ENCODE measurements at places on chromosomes 2 and 18. TPM values are rescaled to one million over a fixed set of nuclear protein-coding genes. Genes with fewer than 3 reads are reported as not detected.
A peak's percentile ranks its signal among the peaks of the same experiment; 100 is the strongest.

The ST8SIA3 gene
- 0.09 TPM for total RNA-seq

- no peak for DNase-seq
Measured at GRCh38 chr2:31060397-31060796, 77.8 kb downstream of the GALNT14 start.

DNA sequence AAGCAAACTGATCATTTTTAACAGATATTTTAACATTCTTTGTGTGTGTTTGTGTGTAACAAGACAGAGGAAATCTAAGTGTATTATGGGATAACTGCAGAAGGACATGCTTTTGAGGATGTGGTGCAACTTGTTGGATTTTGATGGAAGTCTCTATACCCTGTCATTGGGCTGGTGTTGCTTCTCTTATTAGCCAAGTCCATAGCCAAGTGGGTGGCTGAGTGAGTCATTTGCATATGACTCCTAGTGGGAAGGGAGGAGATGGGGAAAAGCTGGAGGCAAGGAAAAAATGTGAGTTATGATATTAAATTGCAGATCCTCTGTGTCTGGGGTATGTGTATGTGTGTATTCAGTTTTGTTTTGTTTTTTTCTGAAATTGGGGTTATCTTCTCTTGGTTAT lies 879.9 kb downstream of the DCC start:
- no peak for DNase-seq

DNA sequence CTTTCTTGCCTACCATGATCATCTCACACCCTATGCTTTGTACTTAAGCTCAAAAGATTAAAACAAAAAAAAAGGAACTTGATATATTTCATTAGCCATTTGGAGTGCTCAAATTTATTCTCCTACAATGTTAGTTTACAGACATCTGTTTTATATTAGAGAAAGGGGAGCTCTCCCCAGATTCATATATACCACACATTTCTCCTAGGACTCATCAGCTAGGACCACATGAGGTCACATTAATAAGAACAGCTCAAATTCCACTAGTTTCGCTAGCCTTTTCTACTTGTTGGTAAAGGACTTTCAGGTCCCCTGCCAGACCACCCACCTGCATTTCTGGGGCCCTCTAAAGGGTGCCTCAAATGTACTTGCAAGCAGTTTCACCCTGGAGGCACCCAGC lies 151.2 kb upstream of the MMADHC start:
- peak; percentile 24 for DNase-seq

All from muscle of leg (tissue), 16 donors.